ENCODE measurements at places on chromosomes 7 and 10. TPM values are rescaled to one million over a fixed set of nuclear protein-coding genes. Genes with fewer than 3 reads are reported as not detected.

The NME8 gene
- total RNA-seq, result not detected

The VWDE gene
- 6.1 TPM for total RNA-seq

The ADGRA1 gene
- total RNA-seq, result not detected

The CALCR gene
- not detected for total RNA-seq

The C10orf62 gene
- not detected for total RNA-seq

- ATAC-seq, result no peak
Measured at GRCh38 chr10:78959924-78960285, 108.9 kb upstream of the ZMIZ1 start.

DNA sequence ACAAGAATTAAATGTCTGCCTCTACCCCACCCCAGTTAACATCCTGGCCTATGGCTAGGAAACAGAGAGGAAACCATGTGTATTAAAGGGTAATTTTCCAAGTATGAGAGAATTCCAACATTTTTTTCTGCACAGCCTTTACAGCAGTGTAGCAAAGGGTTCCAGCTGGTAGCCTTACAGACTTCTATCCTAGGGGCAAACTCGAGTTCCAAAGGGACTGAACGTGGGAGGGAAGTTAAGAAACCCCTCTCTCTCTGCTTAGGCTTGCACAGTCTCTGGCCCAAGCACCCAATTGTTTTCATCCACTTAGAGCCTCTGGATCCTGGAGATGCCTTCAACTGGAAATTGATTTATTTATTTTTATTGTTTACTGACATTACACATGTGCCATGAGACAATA, 60.3 kb downstream of the SLC16A12 start:
- ATAC-seq, result no peak

DNA sequence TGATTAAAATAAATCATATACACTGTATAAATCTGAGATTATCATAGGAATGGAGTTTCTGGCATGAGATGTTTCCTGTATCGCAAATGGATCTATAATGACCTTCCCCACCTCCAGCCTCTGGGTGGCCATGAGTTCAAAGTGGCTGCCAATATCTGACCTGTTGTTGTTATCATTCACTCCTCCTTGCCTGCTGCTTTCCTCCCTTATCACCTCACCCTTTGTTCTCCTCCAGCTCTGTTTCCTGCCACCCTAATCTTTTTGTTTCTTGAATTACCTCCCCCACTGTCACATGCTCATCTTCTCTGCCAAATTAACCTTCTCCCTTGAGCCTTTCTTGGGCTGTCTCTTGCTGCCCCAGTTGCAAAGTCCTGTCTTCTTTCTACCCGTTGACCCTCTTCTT, 12.0 kb downstream of the SCD start:
- no peak for ATAC-seq

DNA sequence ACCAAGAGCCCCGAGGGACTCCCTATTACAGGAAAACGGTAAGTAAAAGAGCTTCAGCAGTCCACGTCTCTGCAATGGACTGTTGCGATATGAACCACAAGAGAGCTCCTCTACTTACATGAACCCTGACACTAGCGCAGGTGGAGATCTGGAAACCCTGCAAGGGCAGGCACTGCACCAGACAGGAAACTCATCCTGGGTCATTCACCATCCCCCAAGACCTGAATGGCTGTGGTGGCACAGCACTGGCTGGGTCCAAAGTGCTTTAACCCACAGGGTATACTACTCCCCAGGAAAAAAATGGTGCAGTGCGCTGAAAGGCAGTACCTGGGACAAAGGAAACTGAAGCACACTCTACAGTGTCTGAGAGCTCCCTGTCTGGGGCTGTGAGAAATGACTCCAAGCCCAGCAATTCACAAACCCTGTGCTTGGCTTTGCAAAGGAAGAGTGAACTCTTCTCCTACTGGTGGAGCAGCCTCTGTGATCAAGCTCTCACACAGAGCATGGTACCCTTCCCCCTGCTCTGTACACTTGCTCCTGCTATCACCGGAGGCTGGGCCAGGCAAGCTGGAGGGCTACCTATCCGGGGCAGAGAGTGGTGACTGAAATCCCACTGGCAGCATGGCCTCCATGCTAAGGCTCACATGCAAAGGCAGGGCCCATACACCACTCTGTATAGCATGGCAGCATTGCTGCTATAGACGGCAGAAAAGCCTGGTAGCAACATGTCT, 44.9 kb downstream of the HIBADH start:
- no peak for ATAC-seq

DNA sequence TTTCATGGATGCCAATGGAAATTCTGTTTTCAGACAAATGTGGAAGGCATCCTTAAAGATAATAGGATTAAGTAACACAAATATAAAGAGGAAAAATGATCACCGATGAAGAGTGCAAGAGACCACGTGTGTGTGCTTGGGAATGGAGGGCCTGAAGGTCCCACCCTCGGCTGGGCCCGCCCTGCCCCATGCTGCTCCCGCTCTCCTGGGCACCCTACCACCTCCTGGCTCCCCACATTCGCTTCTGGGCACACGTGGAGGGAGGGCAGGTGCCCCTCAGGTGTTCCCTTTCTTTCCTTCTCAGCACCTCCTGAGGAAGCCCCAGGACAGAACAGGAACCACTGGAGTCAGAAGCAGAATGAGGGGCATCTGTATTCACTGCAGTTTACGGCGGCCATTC, 367.6 kb downstream of the DNAJB6 start:
- ATAC-seq, result no peak

- ATAC-seq, result no peak
Measured at GRCh38 chr10:48780341-48780740, 95.7 kb downstream of the WDFY4 start.

- peak; percentile 43 for ATAC-seq
Measured at GRCh38 chr10:102117391-102118159, 2.6 kb downstream of the LDB1 start.

- no peak for ATAC-seq
Measured at GRCh38 chr7:144908324-144908723, 72.5 kb upstream of the TPK1 start.

GRCh38 chr7:12895296-12895695, 207.9 kb downstream of the ARL4A start:
- no peak for ATAC-seq

- ATAC-seq, result no peak
Measured at GRCh38 chr10:94104316-94105000, 110.7 kb downstream of the PLCE1 start.

DNA sequence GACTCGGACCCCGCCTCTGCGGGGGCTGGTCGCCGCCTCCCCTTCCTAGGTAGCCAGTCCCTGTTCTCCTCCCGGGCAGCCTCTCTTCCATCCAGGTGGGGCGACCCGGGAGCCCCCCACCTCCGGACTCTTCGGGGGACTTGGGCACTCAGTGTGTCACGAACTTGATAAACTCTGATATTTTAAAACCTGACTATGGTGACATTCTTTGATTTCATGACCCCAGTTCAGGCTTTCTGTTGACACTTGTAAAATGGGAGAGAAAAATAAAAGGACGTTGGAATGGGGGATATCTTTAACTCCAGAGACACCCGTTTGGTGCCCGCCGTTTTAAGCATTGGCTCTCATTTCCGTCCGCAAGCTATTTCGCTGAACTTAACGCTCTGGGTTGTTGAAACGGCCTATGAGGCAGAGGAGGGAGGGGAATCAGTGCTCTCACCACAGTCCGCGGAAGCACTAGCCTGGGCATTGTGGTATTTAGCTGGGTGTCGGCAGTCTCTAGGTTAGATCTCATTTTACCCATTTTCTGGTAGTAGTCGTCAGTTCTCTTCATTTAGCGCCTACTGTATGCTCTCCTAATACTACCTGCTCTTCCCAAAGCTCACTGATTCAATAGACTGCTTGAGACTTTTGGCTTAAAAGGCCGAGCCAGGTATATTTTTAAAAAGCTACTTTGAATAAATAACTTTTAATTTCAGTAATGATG, 738 bp downstream of the VPS26A start:
- ATAC-seq, result peak; percentile 39

DNA sequence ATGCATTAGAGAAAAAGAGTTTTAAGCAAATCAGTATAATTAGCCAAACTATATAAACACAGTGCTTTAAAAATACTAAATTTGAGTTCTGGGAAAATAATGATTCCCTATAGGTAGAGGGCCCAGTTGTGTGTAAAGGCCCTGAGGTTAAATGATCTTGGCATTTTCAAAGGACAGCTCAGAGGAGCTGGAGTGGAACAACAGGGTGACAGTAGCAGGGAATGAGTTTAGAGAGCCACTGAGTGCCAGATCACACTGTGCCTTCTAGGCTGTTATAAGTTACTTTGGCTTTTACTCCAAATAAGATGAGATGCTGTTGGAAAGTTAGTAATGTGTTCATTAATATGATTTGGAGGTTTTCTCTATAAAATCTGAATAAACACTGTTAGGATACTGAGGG, 34.6 kb downstream of the VWDE start:
- ATAC-seq, result no peak

- ATAC-seq, result no peak
Measured at GRCh38 chr7:151138153-151138851, 29.2 kb downstream of the GBX1 start.

- ATAC-seq, result peak; percentile 66
Measured at GRCh38 chr7:53811555-53812079, 730.6 kb upstream of the VSTM2A start.

DNA sequence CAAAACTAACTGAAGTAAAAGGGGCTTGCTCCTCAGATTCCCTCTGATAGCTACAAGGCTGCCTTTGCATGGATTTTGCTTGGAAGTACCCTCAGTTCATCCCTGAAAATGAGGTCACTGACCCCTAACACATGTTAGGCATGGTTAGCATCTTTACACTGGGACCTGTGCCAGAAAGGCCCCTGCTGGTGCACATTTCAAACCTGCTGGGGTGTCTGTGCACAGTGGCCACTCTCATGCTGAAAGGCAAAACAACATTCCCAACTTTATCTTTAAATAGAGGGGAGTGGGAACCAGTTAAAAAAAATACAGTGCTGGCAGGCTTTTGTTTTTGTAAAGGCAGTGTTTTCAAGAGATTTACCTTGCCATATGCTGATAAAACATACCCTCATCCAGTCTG, 99.1 kb downstream of the ANK3 start:
- no peak for ATAC-seq

GRCh38 chr7:112144284-112145059, 61.7 kb downstream of the DOCK4 start:
- ATAC-seq, result no peak

- no peak for ATAC-seq
Measured at GRCh38 chr7:155813546-155814315, 1.5 kb upstream of the SHH start.

All from activated T-helper 17 cell treated with anti-CD3 and anti-CD28 coated beads, Interleukin-2, amount 50 U/mL, for 72 hours (primary cell).